ENCODE measurements at places on chromosomes 13 and 19.
A peak's percentile ranks its signal among the peaks of the same experiment; 100 is the strongest.

GRCh38 chr13:71067165-71067815, 799.7 kb downstream of the DACH1 start:
- DNase-seq = no peak

DNA sequence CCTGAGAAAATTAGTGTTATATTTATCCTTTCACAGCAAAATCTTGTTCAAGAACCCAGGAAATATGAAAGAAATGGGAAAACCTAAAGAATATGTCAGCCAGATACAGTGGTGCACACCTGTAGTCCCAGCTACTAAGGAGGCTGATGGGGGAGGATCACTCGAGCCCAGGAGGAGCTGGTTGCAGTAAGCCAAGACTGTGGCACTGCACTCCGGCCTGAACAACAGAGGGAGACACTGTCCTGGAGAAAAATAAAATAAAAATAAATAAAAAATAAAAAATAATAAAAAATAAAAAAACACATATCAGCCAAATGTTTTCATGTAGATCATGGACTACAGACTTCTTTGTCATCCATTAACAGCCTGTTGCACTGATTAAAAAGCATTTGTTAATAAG, 244.8 kb upstream of the KLHL1 start:
- no peak for DNase-seq

DNA sequence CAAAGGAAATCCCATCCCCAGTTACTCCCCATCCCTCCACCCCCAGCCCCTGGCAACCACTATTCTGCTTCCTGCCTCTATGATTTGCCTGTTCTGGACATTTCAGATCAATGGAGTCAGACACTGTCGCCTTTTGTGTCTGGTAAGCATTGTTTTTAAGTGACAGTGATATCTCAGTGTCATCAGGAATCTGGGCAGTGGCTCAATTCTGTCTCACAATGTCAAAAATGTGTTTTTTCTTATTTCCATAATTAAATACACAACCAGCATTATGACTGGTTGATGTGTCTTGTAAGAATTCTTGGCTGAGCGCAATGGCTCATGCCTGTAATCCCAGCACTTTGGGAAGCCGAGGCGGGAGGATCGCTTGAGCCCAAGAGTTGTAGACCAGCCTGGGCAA, 20.2 kb upstream of the PGLS start:
- no peak for DNase-seq

DNA sequence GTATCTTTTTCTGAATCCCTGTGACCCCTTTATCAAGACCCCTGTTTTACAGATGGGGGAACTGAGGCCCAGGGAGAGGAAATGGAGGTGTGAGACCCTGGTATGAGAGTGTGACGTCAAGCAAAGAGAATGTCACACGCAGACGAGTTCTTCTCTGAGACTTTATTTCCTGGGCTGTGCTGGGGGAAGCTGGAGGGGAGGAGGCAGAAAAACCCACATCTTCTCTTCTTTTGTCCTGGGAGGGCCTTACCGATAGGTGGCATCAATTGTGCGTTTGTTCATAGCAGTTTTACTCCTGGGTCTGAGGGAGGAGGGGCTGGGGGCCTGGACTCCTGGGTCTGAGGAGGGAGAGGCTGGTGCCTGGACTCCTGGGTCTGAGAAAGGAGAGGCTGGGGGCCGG, 4.9 kb upstream of the KLK15 start:
- no peak for DNase-seq

DNA sequence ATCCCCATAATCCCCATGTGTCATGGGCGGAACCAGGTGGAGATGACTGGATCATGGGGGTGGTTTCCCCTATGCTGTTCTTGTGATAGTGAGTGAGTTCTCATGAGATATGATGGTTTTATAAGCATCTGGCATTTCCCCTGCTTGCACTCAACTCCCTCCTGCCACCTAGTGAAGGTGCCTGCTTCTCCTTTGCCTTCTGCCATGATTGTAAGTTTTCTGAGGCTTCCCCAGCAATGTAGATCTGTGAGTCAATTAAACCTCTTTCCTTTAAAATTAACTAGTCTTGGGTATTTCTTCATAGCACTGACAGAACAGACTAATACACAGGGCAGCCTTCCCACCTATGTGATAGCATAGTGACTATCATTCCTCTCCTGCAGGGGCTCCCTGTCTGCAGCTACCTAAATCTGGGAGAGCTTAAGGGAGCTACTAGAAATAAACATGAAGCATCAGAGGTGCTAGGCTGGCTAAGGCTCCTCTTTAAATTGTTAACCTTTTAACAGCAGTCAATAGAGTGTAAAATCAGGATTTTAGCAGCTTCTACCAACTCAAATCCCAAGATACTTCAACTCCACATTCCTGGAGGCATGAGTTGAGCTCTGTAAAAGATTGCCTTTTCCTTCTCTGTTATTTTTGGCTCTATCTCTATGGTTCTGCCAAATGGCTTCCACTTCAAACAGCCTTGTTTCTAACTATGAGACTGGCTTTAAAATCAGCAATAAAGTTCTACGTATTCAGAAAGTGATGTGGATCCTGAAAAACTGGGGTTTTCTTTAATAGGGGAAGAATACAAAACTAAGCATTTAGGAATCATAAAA, 112.3 kb downstream of the VWA8 start:
- no peak for DNase-seq

DNA sequence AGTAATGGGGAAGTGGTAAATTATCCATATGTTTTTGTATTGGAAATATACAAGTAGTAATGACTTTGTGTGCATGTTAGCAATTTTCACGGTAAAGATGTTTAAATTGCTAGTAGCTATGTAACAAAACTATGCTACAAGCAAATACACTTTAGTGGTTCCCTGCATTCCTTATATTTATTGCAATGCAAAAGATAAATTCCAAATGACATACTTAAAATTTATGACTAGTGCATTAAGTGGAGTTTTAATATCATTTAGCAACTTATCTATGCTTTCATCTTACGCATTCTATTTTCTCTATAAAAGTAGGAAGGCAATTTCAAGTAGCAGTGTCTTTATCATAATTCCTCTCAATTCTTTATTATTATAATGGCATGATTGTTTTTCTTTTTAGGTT, 482.8 kb downstream of the SLITRK5 start:
- no peak for DNase-seq

GRCh38 chr13:39490136-39490535, 112.9 kb downstream of the LHFPL6 start:
- no peak for DNase-seq

- no peak for DNase-seq
Observed at GRCh38 chr19:2815191-2815614, 4.5 kb upstream of the ZNF554 start.

DNA sequence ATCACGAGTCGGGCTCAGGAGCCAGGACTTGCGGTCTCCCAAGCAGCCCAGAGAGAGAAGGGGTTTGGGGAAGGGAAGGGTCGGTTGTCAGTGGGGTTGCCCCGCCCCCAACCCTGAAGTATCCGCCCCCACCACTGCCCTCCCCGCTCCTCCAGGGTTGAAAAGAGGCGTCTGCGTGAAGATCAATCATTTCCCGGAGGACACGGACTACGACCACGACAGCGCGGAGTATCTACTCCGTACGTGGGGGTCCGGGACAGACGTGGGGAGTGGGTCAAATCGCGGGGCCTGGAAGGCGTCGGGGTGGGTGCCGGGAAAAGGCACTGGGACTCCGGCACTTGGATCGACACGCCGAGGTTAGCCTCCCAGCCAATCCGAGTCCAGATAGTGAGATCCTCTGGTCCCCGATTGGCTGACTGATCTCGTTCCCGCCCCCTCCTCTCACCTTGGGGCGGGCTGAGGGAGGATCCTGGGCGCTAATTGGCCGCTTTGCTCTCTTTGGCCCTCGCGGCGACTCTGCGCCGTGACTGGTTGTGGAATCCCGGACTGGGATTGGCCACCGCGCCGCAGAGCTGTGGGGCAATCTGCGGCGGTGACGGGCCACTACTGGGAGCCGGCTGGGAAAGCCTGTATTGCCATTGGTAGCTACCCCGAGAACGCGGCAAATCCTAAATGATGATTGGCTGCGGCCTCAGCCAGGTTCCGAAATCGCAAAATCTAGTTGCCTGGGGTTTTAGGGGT, 13.3 kb upstream of the CACNG6 start:
- no peak for DNase-seq

- DNase-seq = no peak
Observed at GRCh38 chr19:2661615-2662014, 40.9 kb downstream of the GNG7 start.

DNA sequence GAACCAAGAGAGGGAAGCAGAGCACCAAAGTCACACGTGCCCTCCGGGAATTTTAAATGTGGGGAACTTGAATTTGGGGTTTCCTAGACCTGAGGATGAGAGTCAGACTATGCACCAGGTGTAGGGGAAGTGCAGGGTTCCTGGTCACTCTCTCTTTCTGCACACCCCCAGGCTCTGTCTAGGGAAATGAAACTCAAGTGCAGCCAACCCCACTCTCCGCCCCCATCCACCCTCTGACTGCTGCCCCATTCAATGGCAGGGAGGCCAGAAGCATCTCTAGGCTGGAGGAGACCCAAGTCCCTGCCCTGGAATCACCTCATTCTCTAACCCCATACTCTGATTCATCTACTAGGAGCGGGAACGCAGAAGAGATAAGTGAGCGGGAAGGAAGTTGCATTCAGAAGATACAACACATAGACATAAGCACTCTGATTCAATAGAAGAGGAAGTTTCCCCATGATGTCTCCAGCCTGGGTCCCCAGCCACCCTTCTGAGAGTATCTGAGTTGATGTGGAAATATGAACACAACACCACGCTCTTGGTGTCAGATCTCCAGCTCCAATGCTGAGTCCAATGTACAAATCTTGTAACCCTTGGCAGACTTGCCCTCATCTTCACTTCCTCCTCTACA, 4.7 kb upstream of the SIGLEC14 start:
- DNase-seq = peak; percentile 58

- peak; percentile 92 for DNase-seq
Observed at GRCh38 chr19:50414864-50415660, 3.7 kb upstream of the SPIB start.

GRCh38 chr19:11736696-11737095, 2.0 kb downstream of the ZNF823 start:
- DNase-seq = no peak
